Myocyte (in vitro differentiated cells): ENCODE measurements at places on chromosomes 2 and 18. TPM values are rescaled to one million over a fixed set of nuclear protein-coding genes. Genes with fewer than 3 reads are reported as not detected.
A peak's percentile ranks its signal among the peaks of the same experiment; 100 is the strongest.

GRCh38 chr2:159854481-159854880, 56.5 kb upstream of the CD302 start:
- DNase-seq = no peak

- peak; percentile 91 for DNase-seq
These were observed 18.9 kb upstream of the DPP4 start for GRCh38 chr2:162092658-162093556.

- no peak for DNase-seq
These were observed 128.7 kb downstream of the UXS1 start for GRCh38 chr2:106065268-106065982.

GRCh38 chr18:49973592-49973991, 160.3 kb upstream of the ACAA2 start:
- DNase-seq = peak; percentile 57

DNA sequence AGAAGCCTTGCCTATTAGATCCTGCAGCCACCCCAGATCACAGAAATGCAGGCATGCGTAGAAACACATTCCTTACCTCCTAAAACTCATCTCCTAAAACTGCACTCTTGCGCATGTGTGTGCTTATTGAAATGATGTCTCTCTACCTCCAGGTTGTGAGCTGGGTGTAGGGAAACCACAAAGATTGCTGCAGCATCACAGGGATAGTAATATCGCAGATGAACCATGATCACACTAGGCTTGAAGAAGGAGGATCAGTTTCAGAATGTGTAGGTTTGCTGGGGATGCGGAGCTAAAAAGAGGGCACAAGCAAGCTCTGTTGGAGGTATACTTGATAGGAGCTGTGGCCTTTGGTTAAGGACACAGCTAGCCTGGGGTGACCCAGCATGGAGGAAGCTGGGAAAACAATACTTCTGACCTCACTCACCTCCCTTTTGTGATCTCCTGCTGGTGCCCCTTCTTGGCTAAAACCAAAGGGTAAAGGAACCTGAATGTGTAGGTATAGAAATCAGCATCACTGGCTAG, 118.8 kb downstream of the SETBP1 start:
- DNase-seq = no peak

GRCh38 chr2:130336877-130337734, 5.6 kb upstream of the IMP4 start:
- no peak for DNase-seq

- peak; percentile 4 for DNase-seq
These were observed 67.5 kb upstream of the DTNB start for GRCh38 chr2:25740810-25741381.

GRCh38 chr18:57970356-57971095, 73.5 kb upstream of the NEDD4L start:
- DNase-seq = no peak

- no peak for DNase-seq
These were observed 33.8 kb upstream of the HAAO start for GRCh38 chr2:42826231-42826630.

DNA sequence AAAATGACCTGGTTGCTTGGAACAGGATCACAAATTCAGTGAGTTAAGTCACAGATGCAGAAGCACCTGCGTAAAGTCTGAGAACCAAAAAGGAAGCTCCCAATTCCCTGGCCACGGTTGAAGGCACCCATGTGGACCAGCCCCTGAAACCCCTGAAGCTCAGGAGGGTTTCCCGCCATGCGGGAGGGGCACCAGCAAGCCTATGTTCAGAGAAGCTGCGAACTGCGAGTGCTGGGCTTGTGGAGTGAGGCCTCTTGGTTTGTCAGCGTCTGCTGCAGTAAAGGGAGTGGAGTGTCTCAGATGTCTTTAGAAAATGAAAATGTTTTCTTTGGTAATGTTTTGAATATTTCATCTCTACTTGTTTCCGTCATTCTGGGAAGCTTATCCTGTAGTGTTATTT, 16.1 kb upstream of the ACKR3 start:
- no peak for DNase-seq

- no peak for DNase-seq
These were observed 99.1 kb upstream of the ARHGAP15 start for GRCh38 chr2:143030127-143030526.

- peak; percentile 23 for DNase-seq
These were observed 102.3 kb downstream of the LIPG start for GRCh38 chr18:49663899-49664890.

GRCh38 chr2:136376798-136377211, 258.9 kb upstream of the CXCR4 start:
- peak; percentile 25 for DNase-seq

GRCh38 chr2:171139860-171140259, 20.8 kb downstream of the TLK1 start:
- no peak for DNase-seq

- DNase-seq = no peak
These were observed 15.8 kb downstream of the DNAJC27 start for GRCh38 chr2:24955921-24956320.

DNA sequence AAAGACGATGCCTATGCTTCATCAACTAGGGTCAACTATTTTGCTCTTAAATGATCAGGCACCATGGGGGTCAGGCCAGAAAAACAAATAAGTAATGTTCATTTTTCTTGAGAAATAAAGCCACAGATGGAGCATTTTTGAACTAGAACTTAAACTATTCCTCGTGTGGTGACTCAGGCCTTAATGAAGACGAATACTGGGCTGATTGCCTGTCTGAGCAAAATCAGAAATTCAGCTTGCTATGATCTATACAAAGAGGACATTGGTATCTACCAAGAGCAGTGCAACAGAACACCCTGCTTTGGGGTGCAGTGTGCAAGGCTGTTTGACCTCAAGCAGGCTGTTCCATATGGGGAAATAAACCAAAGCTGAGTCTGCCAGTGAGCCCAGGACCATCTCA, 176.0 kb downstream of the NRP2 start:
- no peak for DNase-seq

DNA sequence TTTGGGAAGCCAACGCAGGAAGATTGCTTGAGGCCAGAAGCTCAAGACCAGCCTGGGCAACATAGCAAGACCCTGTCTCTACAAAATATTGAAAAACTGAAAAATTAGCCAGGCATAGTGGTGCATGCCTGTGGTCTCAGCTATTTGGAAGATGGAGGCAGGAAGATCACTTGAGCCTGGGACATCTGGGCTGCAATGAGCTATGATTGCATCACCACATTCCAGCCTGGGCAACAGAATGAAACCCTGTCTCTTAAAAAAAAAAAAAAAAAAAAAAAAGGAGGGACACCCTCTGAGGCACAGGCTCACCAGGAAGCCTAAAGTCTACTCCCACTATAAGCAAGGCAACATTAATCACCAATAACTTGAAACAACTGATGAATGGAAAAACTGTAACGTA, 151.1 kb downstream of the CCDC148 start:
- DNase-seq = peak; percentile 13

DNA sequence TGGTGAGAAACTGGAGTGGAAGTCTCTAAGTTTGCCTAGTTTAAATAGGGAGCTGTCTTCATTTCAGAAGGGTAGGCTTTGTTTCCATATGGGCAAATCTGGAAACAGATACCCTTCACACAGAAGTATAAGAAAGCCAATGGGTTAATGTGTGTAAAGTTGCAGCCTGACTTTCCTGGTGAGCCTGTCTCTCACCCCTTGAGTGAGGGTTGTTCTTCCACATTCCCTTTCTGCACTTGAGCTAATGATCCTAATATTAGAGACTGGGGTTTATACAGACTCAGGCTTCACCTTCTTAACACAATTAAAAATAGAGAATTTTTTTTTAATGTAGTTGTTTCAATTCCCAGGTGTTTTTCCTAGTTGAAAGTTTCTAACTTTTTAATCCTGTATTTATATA, 108.6 kb upstream of the EML6 start:
- DNase-seq = no peak

GRCh38 chr2:150378686-150379085, 108.8 kb downstream of the RND3 start:
- no peak for DNase-seq

Gene AGXT
- total RNA-seq = not detected in 2 replicates

Gene GPR155
- 5.6 and 7.3 TPM in 2 replicates for total RNA-seq

Gene LPIN2
- 22.9 and 28.7 TPM in 2 replicates for total RNA-seq

Gene PSMA8
- not detected in 2 replicates for total RNA-seq

Gene ABCB11
- 0.05 TPM in 1 of 2 replicates, not detected in the other for total RNA-seq

Gene RGPD4
- total RNA-seq = not detected in 2 replicates

Gene STPG4
- total RNA-seq = 0.24 TPM in 1 of 2 replicates, not detected in the other

Gene MARS2
- total RNA-seq = 5.8 and 6.0 TPM in 2 replicates

Gene ZAP70
- total RNA-seq = 2.2 and 2.3 TPM in 2 replicates

Gene PTPN4
- 24.8 and 29.2 TPM in 2 replicates for total RNA-seq

Gene SCTR
- total RNA-seq = not detected in 2 replicates

Gene TRIM43
- total RNA-seq = not detected in 2 replicates

Gene SPRED2
- total RNA-seq = 5.3 and 11.7 TPM in 2 replicates

Gene BOLL
- 0.16 and 2.4 TPM in 2 replicates for total RNA-seq

Gene CNTNAP5
- not detected in 2 replicates for total RNA-seq
